Lower lobe of right lung (tissue), 2 donors: ENCODE measurements at places on chromosomes 2 and 18.

GRCh38 chr2:225938991-225939390 lies 539.5 kb downstream of the NYAP2 start:
- DNase-seq = no peak

GRCh38 chr18:23721696-23722480 lies 32.6 kb downstream of the LAMA3 start:
- DNase-seq = no peak

GRCh38 chr2:133390156-133390555 lies 178.1 kb downstream of the NCKAP5 start:
- no peak for DNase-seq

DNA sequence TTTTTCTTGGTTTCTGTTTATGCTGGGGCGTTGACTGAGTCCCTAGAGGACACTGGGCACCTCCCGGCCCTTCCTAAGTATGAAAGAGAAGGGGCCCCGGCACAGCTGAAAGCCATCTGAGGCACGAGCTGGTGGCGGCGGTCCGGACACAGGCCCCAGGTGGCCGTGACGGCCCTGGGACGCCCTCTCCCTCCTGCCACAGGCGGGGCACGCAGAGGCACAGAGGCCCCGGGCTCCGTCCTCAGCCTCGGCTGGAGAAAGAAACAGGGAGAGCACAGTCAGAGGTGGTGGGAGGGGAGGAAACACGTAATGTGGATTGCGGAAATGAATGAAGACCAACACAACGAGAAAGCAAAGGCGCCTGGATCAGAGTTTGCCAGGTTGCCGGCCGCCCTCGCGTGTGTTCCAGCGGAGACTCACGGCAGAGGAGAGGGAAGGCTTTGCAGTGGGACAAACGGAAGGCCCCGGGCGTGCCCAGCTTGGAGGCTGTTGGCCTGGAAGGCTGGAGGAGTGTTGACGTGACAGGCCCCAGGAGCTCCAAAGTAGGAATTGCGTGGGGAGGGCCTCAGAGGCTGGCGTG lies 119.1 kb downstream of the PTGR3 start:
- DNase-seq = no peak

GRCh38 chr2:235921508-235922191 lies 246.5 kb downstream of the GBX2 start:
- no peak for DNase-seq

DNA sequence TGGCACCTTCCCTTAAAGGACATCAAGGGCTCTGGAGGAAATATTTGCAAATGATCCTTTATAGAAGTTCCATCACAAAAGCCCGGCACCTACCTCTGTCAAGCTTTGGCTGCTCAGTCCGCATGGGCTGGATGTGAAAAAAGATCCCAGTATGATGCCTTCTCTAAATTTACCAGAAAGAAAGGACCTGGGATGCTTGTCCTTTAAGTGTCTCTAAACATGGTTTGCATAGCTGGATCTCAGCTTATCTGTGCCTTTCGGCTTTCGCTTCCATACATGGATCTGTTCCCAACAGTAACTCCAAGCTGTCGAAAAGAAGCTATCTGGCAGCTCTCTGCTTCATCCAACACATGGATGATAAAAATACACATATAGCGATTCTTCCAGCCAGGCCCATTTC lies 60.4 kb upstream of the SLC8A1 start:
- DNase-seq = no peak

- DNase-seq = no peak
These were observed 125.1 kb downstream of the SLC39A10 start for GRCh38 chr2:195782156-195782555.

DNA sequence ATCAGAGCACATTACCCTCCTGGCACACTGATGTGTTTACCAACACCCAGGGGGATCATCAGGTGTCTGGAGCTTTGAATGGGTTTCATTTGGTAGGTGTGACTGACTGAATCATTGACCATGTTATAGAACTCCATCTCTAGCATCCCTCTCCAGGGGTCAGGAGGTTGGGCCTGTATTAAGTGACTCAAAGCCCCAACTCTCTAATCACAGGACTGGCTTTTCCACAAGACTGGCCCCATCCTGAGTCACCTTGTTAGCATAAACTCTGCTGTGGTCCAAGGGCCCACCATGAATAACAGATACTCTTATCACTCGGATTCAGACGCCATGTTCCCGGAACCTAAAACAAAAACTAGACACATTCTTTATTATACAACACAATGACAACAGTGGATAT lies 125.9 kb upstream of the NDUFV2 start:
- DNase-seq = no peak

DNA sequence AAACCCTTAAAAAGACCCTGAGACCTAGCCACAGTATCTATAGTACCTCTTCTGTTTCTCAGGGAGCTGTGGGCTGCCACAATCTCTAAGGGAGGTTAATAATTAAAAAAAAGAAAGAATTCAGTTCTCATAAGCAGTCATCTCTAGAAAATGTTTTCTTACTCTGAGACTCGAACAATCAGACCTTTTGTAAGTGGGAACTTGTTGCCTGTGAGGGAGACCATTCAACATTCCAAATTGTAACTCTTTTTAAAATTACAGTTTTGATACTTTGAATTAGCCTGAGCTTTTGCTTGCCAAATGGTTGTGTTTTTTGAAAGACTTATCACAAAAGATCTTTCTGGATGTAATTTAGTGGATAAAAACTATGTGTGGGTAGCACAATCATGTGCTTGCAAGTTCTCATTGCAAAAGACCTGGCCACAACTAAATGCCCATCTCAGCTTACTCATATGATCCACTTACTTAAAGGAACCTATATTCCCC lies 33.3 kb downstream of the IL1R2 start:
- no peak for DNase-seq

GRCh38 chr2:182891611-182892010 lies 25.2 kb upstream of the FRZB start:
- DNase-seq = no peak

- DNase-seq = no peak
These were observed 346.1 kb downstream of the RPRM start for GRCh38 chr2:153132418-153132817.

- no peak for DNase-seq
These were observed 279.4 kb upstream of the NXPH2 start for GRCh38 chr2:139059617-139060016.

DNA sequence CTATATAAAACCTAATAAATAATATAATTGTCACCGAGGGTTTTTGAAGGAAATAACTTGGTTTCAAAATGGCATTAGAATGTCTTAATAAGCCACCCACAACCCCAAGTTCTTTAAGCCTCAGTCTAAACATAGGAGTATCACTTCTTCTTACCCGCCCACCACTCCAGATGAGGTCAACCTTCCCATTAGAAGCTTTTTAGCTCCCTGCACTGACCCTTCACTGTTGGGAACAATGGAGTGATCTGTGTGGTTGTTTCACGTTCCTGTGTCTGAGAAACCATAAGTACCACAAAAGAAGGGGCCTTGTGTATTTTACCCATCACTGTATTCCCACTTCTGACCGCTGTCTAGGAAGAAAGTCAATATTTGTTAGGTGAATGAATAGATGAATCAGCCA lies 326.3 kb upstream of the ZNF521 start:
- no peak for DNase-seq

DNA sequence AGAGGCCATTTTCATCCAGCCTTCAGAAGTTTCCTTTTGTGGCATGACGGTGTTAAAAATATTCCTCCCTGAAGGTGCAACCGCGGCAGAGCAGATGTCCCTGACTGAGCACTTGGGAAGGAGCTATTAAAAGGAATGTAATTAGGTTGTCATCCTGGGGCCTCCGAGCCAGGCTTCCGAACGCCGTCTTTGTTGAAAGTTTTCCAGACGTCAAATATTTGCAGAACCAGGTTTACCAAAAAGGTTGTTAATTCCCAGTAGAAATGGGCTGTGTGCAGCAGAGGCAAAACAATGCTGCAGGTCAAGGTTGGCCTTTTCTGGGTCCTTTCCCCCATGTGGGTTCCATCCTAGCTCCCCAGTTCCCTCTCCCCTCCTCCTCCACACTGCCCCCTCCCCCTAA lies 110.0 kb upstream of the STPG4 start:
- DNase-seq = no peak

GRCh38 chr2:229257985-229258384 lies 13.1 kb downstream of the PID1 start:
- no peak for DNase-seq

DNA sequence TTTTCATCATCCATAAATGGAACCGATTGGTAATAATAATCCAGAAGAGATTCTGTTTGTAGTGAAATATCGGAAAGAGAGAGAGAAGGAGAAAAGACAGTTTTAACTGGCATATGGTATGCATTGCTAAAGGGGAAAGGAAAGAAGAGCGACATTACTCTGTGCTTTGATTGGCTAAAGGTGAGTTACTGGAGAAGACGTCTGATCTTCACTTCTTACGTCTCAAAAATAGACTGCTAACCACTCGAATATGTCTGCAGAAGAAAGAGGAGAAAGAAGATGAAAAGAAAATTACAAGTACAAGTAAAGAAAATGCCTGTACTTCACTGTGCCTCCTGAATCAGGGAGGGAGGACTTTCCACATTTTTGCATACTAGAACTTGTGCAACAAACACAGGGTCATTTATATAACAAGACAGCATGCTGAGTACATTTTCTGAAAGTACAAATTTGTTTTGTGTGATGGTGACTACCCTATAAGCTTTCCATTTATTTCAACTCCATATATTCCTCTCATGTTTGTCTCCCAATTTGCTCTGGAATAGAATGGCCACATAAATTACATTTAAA lies 787.2 kb downstream of the RNF144A start:
- DNase-seq = no peak

DNA sequence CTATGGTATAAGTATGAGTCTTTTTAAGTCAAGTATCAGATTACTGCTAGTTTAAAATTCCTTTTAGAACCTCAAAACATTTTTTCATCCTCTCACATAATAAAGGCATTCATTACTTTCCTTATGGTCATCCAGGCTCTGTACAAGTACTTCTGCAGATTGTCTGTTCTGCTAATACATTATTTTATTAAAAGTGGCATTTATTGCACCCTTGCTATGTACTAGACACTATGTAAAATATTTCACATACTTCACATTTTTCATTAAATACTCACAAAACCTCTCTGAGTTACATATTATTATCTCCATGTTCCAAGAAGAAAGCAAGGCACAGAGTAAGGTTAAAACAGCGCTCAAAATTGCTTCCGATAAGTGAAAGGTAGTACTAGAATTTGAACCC lies 84.1 kb downstream of the RAPH1 start:
- DNase-seq = no peak

DNA sequence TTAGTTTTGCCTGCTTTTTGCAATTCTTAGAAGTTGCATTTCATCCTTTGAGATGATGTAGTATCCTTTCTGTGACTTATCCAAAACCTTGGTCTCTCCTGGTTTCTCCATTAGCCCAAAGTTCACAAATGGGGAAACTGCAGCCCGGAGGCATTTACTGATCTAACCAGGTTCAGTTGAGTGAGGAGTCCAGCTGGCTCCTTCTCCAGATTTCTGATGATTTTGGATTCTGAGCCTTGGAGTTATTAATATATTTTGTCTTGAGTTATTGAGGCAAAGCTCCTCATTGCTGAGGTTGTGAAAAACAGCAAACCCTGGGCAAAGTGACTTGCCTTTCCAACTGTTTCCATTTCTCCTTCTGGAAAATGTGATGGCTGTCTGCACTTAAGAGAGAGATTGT lies 1.7 kb downstream of the SLC1A4 start:
- DNase-seq = no peak

- DNase-seq = no peak
These were observed 46.3 kb upstream of the VPS54 start for GRCh38 chr2:64065516-64065915.

DNA sequence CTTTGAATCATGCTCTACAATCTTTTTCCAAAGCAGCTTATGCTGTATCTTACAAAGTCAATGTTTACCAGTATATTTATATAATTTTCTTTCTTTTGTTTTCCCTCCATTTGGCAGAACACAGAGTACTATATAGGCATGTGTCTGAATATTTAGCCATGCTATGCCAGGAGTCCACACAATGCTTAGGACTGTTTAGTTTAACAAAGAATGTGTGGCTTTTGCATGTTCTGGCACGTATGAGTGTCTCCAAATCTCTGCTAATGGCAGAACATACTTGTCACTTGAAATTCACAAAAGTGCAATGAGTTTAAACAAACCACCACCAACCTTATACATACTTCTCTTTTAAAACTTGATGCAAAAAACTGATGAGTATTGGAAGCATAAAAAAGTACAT lies 268.0 kb downstream of the NR4A2 start:
- no peak for DNase-seq

DNA sequence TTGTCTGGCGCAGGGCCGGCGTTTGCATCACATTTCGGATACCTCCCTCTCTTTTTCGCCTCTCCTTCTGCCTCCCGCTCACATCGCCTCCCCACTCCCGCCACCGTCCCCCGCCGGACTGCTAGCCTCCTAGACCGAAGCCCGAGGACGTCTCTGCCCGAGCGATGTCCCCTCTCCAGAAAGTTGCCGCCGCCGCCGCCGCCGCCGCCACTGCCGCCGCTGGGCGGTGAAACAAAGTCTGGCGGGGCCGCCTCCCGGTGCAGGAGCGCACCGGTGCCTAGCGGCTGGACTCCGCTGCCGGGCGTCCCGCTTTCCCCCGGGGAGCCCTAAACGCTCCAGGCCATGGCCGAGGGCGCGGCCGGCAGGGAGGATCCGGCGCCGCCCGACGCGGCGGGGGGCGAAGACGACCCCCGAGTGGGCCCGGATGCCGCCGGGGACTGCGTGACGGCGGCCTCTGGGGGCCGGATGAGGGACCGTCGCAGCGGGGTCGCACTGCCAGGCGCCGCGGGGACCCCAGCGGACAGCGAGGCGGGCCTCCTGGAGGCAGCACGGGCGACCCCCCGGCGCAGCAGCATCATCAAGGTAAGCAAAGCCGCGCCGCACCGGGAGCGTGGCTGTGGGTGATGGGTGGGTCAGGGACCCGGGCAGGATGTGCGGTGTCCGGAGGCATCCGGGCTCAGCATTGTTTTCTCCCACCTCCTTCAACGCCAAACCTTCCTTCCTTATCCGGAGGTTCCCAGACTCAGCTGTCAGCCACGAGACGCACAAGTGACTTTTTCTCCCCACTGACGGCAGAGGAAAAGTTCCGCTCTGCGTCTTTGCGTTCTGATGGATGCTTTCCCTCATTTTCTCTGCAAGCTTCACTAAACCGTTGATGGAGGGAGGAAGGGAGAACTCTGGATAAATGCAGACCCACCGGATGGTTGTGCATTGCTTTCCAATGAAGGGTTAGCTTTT lies 643 bp downstream of the PLCL1 start:
- DNase-seq = peak; percentile 56

GRCh38 chr18:10094154-10094553 lies 180.3 kb downstream of the VAPA start:
- DNase-seq = no peak

DNA sequence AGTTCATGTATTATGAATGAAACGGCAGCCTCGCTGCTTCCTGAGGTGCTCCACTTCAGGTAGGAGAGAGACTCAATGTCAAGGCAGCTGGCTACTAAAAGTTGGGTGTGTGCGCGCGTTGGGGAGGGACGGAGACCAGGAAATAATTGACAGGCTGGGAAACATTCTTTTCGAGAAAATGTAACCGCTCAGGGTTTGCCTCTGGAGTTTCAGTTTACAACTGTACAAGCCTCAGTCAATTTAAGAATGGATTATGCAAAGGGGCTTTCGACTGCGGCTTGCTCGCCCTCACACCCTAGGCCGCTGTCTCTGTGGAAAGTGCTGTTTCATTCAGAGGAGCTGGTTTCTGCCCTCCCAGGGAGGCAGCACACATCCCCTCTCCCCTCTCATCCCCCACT lies 4.4 kb upstream of the SPRED2 start:
- no peak for DNase-seq
